NCI-H226 (cell line): ENCODE measurements at places on chromosomes 6 and 20.

- DNase-seq, result no peak
These were observed 185.0 kb downstream of the ERMARD start for GRCh38 chr6:169936355-169936975.

- DNase-seq, result no peak
These were observed 264.4 kb upstream of the PRDM1 start for GRCh38 chr6:105821777-105822176.

DNA sequence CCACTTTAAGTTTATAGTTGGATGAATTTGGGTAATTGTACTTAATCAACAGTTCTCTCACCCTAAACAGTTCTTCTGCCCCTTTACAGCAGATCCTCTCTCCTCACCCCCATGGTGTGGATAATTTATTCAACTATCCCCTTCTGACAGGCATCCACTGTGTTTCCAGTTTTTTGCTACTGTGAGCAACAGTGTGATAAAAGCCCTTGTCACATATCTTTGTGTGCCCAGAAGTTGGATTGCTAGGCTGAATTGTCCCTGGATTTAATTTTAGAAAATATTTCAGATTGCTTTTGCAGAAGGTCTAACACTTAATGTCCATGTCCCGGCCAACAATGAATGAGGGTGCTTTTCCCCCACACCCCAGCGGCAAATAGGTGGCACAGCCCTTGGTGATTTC lies 30.5 kb upstream of the SCUBE3 start:
- DNase-seq, result no peak

DNA sequence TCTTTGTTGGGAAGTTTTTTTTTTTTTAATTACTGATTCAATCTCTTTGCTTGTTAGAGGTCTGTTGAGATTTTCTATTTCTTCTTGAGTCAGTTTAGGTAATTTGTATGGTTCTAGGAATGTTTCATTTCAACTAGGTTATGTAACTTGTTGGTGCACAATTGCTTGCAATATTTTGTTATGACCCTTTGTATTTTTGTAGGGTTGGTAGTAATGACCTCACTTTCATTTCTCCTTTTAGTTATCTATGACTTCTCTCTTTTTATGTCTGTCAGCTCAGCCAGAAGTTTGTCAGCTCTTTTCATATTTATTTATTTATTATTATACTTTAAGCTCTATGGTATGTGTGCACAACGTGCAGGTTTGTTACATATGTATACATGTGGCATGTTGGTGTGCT lies 51.1 kb upstream of the SLC24A3 start:
- no peak for DNase-seq

DNA sequence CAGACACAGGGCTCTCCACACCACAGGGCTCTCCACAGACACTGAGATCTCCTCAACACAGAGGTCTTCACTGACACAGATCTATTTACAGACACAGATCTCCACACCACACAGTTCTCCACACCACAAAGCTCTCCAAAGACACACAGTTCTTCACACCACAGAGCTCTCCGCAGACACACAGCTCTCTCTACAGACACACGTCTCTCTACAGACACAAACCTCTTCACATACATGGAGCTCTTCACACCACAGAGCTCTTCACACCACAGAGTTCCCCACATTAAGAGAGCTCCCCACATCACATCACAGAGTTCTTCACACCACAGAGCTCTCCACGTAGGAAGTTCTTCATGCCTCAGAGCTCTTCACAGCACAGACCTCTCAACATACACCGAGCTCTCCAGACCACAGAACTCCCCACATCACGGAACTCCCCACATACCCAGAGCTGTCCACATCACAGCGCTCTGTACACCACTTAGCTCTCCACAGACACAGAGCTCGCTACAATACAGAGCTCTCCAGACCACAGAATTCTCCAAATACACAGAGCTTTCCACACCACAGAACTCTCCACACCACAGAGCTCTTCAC lies 53.9 kb downstream of the ERMARD start:
- DNase-seq, result no peak

GRCh38 chr6:106684011-106684410 lies 54.6 kb downstream of the QRSL1 start:
- DNase-seq, result no peak

DNA sequence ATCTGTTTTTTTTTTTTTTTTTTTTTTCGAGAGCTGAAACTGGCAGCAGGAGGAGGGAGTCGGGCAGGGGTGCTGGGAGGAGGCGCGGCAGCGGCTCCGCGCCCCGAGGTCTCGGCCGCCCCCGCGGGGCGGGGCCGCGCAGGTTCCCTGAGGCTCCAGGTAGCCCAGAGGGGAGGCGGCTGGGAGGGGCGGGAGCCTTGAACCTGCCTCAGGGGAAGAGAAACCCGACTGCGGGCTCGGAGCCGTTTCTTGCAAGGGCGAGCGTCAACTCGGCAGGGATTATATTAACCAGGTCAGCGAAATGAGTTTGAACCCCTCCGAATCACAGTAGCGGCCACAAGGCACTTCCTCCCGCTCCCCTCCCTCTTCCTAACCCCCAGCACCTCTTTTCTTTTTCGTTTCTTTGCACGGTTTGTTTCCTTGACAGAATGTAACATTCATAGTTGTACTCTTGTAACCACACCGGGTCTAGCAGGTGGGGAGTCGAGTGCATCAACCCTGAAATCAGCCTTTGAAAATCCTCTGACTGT lies 2.0 kb downstream of the MYB start:
- no peak for DNase-seq

DNA sequence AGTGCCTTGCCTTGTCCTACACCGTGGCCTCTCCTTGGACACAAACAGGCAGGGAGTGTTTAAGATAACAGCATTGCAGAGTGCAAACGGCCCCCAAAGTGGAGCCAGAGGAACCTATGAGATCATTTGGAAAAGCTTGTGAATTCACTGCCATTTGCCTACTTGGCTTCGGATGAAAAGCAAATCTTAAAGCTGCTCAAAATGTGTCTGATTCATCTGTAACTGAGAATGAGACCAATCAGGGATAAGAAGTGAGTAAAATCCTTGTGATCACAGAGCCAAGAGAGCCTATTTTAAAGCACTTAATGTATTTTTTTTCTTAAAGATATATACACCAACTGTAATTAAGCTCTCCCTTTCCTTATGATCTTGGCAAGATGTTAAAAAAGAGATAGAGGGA lies 65.7 kb upstream of the BACH2 start:
- DNase-seq, result peak; percentile 23

GRCh38 chr6:2659882-2660281 lies 90.8 kb downstream of the MYLK4 start:
- peak; percentile 55 for DNase-seq

DNA sequence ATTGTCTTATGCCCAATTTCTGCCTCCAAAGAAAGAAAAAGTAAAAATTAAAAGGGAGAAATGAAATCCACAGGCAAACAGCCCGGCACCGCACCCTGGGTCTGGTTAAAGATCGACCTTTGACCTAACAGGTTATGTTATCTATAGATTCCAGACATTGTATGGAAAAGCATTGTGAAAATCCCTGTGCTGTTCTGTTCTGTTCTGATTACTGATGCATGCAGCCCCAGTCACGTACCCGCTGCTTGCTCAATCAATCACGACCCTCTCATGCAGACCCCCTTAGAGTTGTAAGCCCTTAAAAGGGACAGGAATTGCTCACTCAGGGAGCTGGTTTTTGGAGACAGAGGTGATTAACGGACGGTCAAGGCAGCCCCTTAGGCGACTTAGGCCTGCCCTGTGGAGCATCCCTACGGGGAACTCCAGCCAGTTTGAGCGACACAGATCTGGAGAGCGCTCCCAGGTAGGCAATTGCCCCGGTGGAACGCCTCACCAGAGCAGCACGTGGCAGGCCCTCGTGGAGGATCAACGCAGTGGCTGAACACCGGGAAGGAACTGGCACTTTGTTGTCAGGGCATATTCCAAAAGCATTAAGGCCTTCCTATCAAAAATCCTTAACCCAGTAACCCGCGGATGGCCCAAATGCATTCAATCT lies 12.0 kb upstream of the HFE start:
- DNase-seq, result no peak

GRCh38 chr6:37321101-37321500 lies 32.7 kb upstream of the RNF8 start:
- no peak for DNase-seq

DNA sequence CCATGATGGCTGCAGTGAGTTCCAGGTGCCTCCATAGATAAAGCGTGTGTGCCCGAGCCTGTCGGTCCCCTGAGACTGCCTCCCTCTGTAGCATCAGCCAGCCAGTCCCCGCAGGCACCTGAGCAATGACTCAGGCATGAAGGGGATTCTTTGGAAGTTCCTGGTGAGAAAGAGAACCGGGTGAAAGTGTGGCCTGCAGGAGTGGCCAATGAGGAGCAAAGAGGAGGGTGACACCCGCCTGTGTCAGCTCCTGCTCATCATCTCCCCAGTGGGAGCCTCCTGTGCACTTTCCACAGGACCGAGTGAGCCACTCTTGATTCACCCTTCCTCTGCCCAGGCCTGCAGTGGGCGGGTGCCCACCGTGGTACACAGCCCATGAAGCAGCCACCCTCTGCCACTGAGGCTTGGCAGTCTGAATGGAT lies 71.2 kb upstream of the PTPN1 start:
- DNase-seq, result peak; percentile 86
